Cardiac septum (tissue), 1 donor: ENCODE measurements at places on chromosomes 5 and 9.

GRCh38 chr9:33446946-33447798, at the start of gene AQP3:
Gene AQP3 (minus strand): TSS chr9:33447593. CDS start chr9:33447530, 63 bp downstream.
- no peak for DNase-seq

DNA sequence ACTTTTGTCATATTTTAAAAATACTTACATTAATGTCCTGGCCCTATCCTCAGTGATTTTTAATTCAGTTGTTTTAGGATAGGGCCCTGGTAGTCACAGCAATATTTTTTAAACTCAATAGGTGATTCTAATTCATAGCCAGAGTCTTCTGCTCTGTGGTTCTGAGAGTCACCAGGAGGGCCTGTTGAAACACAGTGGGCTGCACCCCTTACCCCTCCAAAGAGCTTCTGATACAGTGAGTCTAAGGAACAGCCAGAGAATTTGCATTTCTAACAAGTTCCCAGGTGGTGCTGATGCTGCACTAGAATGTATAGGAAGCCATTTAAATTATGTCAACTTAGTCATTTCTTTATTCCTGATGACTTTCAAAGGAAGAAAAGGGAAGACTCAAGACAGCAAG, 458.3 kb upstream of the ARRDC3 start:
- DNase-seq, result no peak

GRCh38 chr5:146851133-146851532, 27.4 kb downstream of the PPP2R2B start:
- DNase-seq, result no peak

GRCh38 chr5:15821506-15821905, 321.5 kb downstream of the FBXL7 start:
- DNase-seq, result no peak

DNA sequence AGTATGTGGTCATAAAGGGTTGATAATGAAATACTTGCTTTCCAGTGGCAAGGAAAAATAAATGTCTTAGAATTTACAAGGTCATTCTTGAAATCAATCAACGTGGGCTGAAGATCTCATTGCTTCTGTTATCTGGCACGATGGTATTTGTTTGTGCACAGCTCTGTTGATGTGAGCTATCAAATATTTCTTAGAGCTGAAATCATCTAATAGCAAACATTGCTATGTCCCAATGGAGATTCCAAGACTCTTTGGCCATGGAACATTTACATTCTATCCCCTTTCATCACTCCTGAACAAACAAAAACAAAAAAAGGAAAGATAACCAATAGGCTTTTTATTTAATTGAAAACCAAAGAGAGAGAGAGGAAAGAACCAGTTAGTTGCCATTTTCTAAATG, 111.5 kb upstream of the CCDC152 start:
- DNase-seq, result no peak

GRCh38 chr9:33517373-33517772, 6.7 kb upstream of the ANKRD18B start:
- DNase-seq, result no peak

DNA sequence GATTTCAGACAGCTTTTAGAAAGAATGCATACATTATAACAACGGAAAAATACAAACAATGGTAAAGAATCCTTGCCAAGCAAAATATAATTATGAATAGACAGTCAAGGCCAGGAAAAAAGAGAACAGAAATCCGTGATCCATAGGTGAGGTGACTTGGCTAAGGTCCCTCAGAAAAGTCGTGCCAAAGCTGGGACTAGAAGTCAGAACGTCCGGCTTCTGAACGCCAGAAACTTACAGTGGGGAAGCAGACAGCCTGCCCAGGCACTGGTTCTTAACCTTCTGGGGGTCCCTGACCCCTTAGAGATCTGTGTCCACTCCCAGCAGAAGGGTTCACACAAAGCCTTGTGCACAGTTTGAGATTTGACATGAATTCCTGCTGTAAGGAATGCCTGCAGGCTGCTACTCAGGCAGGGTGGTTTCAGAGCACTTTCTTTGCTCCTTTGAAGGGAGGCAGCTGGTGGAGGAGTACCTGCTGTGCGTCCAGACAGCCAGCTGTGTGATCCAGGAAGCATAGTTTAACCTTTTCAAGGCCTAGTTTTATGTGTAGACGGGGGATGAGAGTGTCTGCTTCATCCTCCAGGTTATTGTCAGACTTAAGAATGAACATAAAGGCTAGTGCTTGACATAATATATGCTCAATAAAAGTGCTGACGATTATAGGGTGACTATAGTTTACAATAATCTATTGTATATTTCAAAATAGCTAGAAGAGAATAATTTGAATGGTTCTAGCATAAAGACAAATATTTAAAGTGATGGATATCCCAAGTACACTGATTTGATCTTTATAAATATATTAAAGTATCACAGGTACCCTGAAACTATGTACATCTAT, 852 bp downstream of the ARHGEF37 start:
- DNase-seq, result no peak

DNA sequence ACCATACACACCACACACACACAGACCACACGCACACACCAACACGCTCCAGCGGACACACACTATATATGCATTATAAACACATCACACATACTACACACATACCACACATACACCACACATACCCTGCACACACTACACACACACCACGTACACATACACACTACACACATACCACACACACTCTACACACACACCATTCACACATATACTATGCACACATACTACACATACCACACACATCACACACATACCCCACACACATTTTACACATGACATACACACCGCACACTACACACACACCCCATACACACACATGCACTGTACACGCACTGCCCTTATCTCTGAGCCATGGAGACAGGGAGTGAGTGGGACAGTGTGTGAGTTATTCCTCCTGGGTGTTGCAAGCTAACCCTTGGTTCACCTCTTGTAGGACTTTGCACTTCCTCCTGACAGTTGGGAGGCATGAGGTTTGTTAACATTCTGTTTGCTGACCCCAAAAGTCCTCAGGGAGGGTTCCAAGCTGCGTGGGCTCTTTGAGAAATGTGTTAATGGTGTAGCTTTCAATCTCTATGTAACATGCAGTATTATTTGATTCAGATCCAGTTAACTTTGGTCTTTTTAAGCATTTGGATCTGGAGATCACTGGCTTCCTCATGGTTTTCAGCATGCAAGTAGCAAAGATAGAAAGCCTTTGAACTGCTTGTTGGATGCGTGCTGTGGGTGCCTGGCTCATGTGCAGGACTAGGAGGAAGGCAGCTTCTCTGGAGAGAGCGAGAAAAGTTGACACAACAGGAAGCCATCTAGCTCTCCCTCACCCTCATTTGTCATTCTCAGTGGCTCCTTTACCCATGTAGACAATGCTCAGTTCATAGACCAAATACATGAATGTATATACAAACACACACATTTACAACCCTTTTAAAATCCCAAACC, 13.7 kb downstream of the IL31RA start:
- no peak for DNase-seq

GRCh38 chr9:105466898-105467455, 19.1 kb downstream of the FSD1L start:
- DNase-seq, result no peak

DNA sequence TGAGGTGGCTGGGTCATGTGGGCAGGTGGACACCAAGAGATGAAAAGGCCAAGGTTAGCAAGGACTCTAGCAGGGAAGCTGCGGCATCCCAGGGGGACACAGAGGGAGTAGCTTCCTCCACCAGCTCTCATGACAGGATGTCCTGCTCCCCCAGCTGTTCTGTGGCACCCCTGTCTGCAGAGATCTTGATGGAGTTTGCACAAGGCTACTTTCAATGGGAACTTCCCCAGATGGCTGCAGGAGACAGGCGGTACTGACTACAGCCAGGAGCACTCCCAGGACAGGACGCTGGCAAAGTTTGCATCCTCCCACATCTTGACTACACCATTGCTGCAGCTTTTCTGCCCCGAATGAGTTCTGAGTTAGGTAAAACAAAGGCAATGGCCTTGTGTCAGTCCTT, 312.8 kb downstream of the TLE4 start:
- DNase-seq, result no peak

DNA sequence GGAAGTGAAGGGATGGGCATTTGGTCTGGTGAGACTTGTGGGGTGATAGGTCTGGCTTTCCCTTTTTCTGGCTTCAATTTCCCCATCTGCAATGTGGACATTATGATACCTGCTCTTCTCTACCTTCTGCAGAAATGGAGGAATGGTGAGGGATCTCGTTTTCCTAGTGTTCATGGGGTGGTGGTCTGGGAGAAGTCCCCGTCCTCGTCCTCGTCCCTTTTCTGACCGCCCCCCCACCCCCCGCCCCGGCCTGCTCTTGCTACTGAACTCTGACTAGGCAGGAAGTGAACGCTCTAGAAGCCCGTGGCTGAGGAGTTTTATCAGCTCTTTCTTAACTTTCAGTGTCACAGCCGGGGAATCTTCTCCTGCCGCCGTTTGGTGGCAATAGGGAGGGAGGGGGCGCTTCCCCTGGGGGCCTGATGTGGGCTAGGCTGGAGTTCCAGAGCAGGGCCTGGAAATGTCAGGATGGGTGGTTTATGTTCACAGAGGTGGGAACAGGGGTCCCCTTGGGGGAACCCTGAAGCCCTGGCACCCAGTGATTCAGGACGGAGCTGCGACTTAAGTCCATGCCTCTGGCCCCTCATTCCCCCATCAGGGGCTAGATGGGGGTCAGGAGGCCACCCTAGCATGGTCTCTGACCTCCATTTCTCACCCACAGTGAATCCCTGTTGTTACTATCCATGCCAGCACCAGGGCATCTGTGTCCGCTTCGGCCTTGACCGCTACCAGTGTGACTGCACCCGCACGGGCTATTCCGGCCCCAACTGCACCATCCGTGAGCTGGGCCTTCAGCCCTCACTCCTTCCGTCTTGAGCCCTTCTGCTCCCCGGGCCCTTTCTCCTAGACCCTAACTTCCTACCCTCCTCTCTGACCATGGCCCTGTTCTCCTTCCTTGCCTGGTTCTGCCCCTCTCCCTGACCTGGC, 6.7 kb downstream of the PTGS1 start:
- no peak for DNase-seq

- no peak for DNase-seq
These were observed 663.2 kb downstream of the TLR4 start for GRCh38 chr9:118367383-118367782.

- no peak for DNase-seq
These were observed 15.3 kb downstream of the GCNT4 start for GRCh38 chr5:75037106-75037505.

- DNase-seq, result no peak
These were observed 12.2 kb downstream of the GPR150 start for GRCh38 chr5:95631991-95632675.

- no peak for DNase-seq
These were observed 229.2 kb upstream of the MPDZ start for GRCh38 chr9:13508681-13509080.
